ENCODE measurements at places on chromosomes 2 and 18.

GRCh38 chr18:36499938-36500337 lies 202.4 kb downstream of the FHOD3 start:
- peak; percentile 4 for DNase-seq

DNA sequence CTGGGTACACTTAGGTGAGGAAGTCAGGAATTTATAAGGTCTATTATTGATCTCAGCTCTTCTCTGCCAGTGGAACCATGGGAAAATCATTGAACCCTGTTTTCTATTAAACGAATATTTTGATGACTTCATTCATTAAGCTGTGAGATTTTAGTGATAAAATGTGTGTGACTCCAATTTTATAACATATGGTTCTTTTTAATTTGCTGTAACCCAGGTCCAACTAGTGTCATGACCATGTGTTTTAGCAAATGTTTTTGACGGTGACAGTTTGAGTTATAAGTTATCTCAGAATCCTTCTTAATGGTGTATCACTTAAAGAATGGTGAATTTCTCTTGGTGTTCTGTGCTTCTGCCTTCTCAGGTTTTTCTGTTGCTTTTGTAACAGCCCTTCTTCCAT lies 213.1 kb downstream of the MCFD2 start:
- no peak for DNase-seq

DNA sequence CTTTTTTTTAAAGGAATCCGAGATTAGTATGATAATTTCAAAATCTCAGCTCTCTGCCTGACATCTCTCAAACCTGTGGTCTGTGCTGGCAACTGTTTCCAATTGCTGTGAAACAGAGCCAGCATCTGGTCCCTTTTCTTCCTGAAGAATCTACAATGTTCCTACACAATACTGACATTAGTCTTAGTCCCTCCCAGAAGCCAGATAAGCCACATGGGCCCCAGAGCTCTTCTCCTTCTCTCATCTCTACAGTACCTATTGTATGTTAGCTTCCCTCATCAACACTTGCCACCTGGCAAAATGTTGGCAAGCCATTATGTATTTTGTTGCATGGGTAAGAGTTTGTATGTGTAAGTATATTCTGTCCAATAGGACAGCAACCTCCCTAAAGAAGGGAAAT lies 62.9 kb upstream of the CDKL4 start:
- DNase-seq: no peak

DNA sequence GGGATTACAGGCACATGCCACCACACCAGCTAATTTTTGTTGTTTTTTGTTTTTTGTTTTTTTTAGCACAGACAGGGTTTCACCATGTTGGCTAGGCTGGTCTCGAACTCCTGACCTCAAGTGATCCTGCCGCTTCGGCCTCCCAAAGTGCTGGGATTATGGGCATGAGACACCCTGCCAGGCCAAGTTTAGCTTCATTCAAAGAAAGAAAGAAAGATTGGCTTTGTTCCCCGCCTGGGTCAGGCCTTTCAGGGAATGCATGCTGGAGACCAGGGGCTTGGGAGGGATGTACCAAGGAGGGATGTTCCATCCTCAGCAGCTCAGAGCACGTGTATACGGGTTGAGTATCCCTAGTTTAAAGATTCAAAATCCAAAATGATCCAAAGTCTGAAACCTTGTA lies 283.0 kb downstream of the ALPK2 start:
- DNase-seq: no peak

Measured in activated T-cell treated with anti-CD3 and anti-CD28 coated beads, Interleukin-2, amount 50 U/mL, for 72 hours (primary cell).